ENCODE measurements at places on chromosomes 11 and 22.
A peak's percentile ranks its signal among the peaks of the same experiment; 100 is the strongest.

- no peak for DNase-seq
These were observed 68.7 kb upstream of the WNT7B start for GRCh38 chr22:46045459-46046298.

DNA sequence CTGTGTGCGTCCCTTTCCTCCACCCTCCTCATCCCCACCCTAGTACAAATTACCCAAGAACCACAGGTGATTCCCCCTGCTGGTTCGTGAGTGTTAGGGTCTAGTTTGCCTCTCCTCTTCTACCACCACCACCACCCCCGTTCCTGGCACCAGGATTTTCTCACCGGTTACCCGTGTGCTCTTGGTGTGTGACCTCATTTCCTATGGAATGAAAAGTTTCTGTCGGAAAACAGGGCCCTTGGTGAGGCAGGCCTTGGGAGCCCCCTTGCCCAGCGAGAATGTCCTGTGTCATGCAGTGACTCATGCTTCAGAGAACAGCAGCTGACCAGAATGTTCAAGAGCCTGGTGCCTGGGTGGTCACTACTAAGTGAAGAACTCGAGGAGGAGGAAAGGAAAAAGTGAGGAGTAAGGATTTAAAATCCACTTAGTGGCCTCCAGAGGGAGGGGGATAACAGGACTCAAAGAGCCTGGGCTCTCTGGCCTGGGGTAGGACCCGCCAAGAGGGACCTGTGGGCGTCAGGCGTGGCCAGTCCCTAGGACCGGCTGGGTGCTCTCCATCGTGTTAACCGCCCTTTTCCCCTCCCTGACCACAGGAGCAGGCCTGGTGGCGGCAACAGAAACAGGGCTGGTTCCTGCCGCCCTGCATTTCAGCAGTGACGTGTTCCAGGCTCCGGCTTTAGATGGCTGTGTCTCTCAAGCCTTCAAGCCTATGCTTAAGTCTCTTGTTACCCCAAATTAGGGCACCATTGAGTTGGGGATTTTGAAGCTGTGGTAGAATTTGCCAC lies 30.2 kb downstream of the C22orf31 start:
- DNase-seq, result peak; percentile 35

DNA sequence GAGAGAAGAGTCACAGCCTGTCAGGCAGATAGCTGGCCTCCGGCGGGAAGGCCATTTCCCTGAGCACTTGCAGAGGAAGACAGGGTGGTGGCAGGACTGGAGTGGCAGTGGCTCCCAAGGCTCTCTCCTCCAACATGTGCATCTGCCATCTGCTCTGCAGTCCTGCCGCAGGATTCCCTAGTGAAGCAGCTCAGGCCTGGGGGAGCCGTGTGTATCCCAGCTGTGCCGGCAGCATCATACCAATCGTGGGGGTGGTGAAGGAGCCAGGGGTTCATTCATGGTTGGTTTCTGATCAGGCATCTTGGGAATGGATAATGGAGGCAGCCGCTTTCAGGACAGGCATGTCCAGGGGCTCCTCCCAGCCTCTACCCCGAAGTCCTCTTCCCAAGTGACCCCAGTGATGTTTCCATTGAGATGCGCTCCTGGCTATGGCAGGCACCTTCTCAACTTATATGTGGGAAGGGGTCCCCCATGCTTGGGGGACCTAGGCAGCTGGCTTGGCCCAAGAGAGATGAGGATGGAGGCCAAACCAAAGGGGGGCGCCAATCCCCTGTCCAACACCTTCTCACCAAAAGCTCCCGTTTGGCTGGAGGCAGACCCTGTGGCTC lies 6.1 kb downstream of the TAGLN start:
- DNase-seq, result no peak

DNA sequence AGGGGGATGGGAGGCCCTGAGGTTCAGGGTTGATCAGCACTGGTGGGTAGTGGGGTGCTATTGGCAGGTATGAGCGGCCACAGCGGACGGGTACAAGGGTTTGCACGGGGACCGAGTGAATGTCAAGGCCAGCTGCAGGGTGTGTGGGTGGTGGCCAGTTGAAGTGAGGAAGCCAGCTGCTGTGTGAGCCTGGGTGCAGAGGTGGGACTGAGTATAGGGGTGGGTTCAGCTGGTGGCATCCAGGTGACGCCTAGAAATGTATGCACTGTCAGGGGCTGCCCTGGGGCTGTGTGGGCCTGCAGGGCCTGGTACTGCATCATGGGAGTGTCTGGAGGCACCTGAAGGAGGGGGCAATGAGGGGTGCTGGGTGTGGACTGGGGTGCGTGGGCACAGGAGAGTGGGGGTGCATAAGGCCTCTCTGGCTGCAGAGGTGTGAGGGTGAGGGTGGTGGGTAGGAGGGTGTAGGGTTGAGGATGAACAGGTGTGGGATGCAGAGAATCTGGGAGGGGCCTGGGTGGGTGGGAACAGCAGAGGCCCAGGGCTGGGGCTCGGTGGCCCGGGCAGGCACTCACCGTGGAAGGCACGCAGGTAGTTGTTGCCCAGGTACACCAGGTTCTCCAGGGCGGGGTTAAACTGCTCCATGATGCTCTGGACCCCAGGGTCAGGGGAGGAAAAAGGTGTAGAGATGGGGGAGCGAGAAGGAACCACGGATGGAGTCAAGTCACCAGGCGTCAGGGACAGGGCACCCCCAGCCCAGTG lies 1.7 kb downstream of the BAIAP2L2 start:
- DNase-seq, result no peak

DNA sequence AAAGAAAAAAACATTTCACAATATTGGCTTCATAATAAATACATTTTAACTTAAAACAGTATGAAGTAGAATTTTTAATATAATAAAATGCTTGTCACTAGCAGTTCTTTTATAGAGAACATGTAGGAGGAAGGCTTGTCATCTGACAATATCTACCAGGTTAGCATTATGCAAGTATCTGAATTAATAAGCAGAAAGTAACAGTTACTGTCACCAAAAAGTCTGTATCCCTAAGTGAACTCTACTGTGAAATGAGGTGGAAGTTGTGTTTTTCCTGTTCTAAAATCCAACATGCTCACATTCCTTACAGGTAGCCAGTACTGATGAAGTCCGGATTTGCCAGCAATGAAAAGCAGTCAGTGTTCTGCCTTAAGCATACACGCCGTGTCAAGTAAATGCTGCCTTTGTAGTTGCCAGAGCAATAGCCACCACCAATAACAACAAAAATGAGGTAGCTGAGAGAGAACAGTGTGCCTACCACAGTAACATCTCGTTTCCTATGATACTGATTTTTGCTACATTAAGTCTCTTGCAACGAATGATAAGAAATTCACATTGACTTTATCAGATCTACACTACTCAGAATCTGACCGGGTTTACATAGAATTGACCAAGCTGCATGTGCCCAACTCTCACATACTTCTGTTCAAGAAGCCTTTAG lies 95.5 kb downstream of the SIK3 start:
- DNase-seq, result no peak

GRCh38 chr11:111923951-111924350 lies 5.2 kb downstream of the C11orf52 start:
- no peak for DNase-seq

DNA sequence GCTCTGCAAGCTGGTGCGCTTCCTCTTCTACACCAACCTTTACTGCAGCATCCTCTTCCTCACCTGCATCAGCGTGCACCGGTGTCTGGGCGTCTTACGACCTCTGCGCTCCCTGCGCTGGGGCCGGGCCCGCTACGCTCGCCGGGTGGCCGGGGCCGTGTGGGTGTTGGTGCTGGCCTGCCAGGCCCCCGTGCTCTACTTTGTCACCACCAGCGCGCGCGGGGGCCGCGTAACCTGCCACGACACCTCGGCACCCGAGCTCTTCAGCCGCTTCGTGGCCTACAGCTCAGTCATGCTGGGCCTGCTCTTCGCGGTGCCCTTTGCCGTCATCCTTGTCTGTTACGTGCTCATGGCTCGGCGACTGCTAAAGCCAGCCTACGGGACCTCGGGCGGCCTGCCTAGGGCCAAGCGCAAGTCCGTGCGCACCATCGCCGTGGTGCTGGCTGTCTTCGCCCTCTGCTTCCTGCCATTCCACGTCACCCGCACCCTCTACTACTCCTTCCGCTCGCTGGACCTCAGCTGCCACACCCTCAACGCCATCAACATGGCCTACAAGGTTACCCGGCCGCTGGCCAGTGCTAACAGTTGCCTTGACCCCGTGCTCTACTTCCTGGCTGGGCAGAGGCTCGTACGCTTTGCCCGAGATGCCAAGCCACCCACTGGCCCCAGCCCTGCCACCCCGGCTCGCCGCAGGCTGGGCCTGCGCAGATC lies 16.5 kb downstream of the P2RY2 start:
- DNase-seq, result no peak

DNA sequence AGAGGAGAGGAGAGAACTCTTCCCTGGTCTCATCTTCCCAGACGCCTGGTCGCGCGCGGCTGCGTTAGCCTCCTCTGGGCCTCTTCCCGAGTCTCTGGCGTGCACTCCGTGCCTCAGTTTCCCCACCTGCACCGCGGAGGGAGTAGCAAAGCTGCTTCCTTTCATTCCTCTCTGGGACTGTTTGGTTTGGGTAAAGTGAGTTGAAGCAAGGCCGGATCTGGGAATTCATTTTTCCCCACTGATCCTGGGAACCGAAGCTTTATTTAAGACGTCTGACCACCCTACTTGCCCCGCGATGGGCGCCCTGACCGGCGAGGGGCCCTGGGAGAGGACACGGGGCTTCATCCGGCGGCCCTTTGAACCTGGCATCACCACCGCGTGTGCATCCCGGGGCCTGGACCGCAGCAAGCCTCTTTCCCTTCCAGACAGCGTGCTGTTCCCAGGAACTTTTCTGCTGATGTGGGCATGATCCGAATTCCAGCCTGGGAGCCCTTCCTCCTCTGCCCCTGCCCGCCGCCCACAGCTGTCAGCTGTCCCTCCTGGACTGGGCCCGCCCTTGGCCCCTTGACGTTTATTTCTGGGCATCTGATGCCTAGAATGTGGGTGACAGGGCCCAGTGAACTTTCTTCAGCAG lies 758 bp downstream of the LDLRAD3 start:
- no peak for DNase-seq

Measured in inflammatory macrophage treated with lipopolysaccharide for 4 hours (primary cell).